Effector memory CD4-positive, alpha-beta T cell (primary cell): ENCODE measurements at places on chromosomes 16 and 17.
A peak's percentile ranks its signal among the peaks of the same experiment; 100 is the strongest.

DNA sequence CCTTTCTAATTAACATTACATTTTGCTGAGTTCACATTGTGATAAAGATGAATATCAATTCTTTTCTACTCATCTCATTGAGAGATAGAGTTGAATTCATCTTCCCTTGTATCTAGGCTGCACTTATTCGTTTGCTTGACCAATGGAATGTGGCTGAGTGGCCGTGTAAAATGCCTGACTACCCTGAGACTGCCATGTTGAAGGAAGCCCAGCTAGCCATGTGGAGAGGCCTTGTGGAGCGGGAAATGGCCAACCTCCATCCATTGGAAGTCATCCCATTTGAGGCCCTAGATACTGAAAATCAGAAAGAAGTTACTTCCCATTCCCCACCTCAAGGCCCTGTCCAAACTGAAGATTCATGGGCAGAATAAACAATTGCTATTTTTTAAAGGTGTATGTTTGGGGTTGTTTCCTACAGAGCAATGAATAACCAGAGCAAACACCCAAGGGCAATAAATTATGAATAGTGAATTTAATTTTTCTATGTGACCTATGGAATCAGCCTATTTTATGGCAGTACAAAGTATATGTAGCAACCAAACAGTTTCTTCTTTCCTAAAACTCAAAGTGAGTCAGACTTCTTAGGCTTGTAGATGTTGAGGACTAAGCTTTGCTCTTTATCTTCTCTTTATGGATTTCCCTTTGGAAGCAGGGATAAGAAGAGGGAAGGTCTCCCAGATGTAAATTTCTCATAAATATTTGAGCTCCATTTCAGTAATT, 545.1 kb downstream of the MAF start:
- no peak for DNase-seq

- no peak for DNase-seq
These were observed 14.7 kb upstream of the PLLP start for GRCh38 chr16:57299009-57299718.

DNA sequence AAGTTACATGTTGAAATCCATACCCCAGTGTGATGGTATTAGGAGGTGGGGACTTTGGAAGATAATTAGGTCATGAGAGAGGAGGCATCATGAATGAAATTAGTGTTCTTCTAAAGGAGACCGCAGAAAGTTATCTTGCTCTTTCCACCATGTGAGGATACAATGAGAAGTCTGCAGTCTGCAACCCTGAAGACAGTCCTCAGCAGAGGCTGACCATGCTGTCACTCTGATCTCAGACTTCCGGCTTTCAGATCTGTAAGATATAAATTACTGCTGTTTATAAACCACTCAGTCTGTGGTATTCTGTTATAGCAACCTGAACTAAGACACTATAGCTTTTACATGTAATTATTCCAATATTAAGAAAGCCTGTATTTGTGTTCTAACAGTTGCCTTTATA, 116.7 kb upstream of the CES5A start:
- DNase-seq, result no peak

DNA sequence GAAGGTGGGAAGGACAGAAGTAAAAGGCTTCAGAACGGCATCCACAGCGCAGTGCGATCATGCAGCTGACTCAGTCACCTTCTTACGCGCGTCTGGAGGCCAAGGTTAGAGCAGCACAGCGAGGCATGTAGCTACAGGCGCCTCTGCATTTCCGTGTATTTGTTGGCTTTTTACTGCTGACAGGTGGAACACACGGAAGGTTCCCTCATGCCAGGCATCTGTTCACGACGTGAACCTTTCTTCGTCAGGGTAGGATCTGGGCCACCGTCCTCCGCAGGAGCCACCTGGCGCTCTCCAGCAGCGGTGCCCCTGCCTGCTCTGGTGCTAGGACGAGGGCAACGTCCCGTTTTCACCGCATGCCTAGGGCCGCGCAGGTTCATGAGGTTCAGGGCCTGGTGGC, 15.3 kb downstream of the TMEM204 start:
- no peak for DNase-seq

GRCh38 chr17:40921026-40921425, 16.4 kb downstream of the KRT23 start:
- no peak for DNase-seq

DNA sequence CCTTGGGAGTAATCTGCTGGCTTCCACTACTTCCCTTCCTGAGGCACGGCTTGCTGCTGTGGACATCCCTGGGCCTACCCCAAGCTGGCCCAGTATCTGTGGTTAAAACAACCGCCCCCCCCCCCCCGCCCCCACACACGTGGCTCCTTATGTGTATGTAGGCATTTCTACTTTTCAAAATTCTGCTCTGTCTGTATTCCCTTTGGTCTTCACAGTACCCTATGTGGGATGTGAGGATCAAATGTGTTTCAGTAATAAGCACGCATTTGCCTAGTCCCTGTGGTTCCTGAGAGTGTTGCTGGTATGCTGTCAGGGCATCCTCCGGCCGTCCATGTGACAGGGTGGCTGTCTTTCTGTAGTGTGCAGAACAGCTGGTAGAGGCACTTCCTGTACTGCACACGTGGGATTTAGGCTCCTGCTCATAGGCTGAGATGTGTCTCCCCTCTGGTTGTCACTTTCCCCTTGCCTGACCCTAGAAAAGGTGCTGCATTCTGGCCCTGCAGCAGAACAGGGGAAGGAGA, 2.2 kb downstream of the NT5M start:
- DNase-seq, result peak; percentile 31
